GM23338 (cell line): ENCODE measurements at places on chromosomes 11 and 22.

GRCh38 chr11:1922481-1923081 lies 3.1 kb downstream of the TNNT3 start:
- no peak for DNase-seq

GRCh38 chr11:65885808-65886536 lies 2.3 kb downstream of the FIBP start:
- DNase-seq, result no peak

DNA sequence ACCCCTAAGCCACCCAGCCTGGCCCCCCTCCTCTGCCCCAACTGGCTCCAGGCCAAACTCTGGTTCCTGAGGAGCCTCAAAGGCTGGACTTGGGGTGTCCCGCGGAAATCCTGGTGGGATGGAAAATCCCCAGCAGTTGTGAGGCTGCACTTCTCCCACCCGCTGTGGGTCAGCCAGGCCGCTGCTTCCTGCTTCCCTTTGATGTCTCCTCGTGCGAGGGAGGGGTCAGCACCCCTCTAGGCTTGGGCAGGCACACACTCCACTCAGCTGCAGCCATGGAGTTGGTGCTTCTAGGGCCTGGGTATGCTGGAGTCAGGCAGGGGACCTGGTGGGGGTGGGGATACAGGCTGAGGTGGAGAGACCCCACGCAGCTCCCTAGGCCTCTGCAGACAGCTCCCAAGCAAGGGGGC lies 12.0 kb downstream of the KCNQ1OT1 start:
- DNase-seq, result peak; percentile 49

- DNase-seq, result no peak
Observed at GRCh38 chr11:78952890-78953289, 378.2 kb upstream of the NARS2 start.

DNA sequence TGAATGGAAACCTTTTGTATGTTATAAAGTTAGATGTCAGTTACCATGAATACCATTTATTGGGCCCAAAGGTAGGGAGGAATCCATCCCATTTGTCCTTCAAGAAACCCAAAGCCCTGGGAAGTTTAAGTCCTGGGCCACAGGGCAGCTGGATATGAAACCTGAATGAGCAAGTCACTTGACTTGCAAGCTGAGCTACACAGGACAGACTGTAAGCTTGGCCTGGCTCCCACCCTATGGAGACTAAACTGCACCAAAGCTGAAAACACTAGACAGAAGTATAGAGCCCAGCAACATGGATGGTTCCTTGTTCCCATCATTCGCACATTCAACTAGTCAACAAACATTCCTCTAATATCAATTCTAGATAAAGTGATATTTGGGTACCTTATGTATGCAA lies 71.3 kb downstream of the KCNC1 start:
- no peak for DNase-seq

DNA sequence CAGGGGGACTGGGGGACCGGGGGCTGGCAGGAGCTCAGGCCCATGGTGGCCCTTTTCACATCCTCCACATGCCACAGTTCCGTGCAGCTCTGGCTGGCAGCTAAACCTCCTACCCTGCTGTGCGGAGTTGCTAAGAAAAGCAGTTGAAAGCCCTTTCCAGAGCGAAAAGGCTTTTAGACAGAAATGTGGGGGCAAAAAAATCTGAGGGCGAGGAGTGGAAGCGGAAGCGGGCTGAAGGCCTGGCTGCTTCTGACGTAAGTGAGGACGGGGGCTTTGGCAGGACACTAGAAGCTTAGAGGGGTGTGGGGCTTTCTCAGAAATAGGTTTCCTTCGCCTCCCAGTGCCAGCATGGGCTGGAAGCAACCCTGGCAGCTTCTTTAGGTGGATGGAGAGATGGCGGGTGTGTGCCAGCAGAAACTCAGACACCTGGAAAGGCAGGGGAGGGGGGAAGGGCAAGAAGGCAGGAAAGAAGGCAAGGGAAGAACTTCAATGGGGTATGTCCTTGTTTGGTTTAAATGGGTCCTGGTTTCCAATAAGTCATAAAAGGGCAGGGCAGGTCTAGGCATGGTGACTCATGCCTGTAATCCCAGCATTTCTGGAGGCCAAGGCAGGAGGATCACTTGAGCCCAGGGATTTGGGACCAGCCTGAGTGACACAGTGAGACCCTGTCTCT lies 11.2 kb upstream of the DGKZ start:
- no peak for DNase-seq

DNA sequence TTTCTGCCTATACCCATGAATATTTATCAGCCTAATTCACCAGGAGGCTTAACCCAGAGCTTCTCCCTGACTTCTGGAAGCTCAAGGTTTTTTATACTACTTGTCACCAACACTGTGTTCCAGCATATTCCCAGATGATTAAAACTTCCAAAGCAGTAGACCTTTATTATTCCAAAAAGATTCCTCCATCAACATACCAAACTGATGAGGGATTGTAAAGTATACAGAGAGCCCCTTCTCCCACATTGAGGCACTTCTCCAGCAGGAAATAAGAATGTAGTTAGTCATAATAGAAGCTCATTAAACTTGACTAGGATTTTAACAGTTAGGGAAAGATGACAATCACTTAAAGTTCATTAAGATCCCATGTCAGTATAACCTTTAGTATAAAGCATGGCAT lies 51.4 kb upstream of the CEP126 start:
- no peak for DNase-seq

DNA sequence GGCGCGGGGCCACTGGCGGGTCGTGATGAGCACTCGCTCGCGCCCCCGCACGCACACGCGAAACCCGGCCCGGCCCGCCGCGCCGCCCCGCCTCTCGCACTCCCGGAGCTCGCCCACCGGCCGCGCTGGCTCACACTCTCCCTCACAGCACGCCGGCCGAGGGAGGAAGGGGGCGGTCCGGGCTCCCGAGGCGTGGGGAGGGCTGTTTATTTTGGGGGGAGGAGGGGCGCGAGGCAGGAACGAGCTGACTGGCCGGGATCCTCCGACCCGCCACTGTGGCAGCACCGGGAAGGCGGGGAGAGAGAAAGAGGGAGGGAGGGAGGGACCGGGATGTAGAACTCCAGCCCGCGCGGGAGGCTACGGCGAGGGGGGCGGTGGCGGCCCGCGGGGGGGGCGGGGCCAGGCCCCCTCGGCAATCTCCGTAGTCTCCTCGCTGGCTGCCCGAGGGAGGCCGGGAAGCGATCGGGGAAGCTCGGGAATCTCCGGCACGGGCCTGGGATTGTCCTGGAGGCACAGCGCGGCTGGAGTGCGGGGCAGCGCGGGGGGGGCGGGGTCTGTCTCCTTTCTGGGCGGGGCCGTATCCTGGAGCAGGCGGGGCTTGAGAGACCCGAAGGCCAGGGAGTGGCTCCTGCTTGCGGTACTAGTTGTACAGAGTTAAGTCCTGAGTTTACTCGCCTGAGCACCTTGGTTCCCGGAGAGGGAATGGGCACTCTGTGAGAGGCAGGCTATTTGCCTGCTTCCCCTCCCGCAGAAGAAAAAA lies at the start of gene RBFOX2:
RBFOX2 (minus strand) TSS at position 179 of the 760 bp plus-strand sequence. CDS start 399 bp downstream, outside the sequence.
- peak; percentile 98 for DNase-seq

- DNase-seq, result peak; percentile 70
Observed at GRCh38 chr22:27801202-27801615, 347 bp downstream of the MN1 start.

- DNase-seq, result peak; percentile 88
Observed at GRCh38 chr11:20131788-20132666, 28.2 kb downstream of the DBX1 start.

- DNase-seq, result no peak
Observed at GRCh38 chr11:27468209-27468994, 4.2 kb downstream of the LGR4 start.
